ENCODE measurements at places on chromosomes 12 and 14. TPM values are rescaled to one million over a fixed set of nuclear protein-coding genes. Genes with fewer than 3 reads are reported as not detected.
A peak's percentile ranks its signal among the peaks of the same experiment; 100 is the strongest.

Gene SRRM4
- total RNA-seq = not detected

GRCh38 chr14:75381642-75382041, 46.2 kb upstream of the JDP2 start:
- no peaks in the 10 kb centered on the region for H3K27me3 ChIP-seq
- no peaks in the 10 kb centered on the region for H3K4me1 ChIP-seq
- no peaks in the 10 kb centered on the region for H3K36me3 ChIP-seq
- no peak overlapping the region for H3K27ac ChIP-seq
- no peak for DNase-seq

Gene CHD8
- 62.8 TPM for total RNA-seq

GRCh38 chr12:11592484-11592883, 57.0 kb upstream of the ETV6 start:
- no peaks in the 10 kb centered on the region for H3K36me3 ChIP-seq
- H3K4me1 ChIP-seq = no peaks in the 10 kb centered on the region
- no peak overlapping the region for H3K4me3 ChIP-seq
- no peak overlapping the region for H3K27ac ChIP-seq
- no peak for DNase-seq

DNA sequence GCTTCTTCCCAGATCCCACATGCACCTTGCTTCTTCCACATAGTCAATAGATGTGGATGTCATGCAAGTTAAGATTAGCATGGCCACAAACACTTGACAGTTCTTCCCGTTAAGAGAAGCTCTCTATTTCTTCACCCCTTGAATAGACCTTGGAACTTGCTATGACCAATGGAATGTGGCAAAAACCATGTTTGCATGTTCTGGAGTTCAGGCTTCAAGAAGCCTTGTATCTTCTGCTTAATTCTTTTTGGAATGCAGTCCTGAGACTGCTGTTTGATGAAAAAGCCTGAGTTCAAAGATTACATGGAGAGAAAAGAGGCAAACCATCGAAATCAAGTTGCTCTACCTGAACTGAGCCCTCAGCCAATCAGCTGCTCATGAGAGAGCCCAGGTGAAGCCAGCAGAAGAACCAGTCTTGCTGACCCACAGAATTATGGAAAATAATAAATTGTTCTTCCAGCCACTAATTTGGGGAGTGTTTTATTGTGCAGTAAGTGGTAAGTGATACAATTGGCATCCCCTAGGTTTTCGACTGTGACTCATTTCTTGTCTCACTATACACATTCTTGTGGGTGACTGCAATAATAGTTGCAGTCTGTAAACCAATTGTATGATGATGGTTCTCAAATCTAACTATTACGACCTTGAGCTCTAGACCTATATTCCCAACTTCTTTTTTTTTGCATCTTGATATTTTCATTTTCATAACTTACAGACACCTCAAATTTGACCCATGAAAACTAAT, 12.6 kb downstream of the RASSF9 start:
- DNase-seq = no peak
- peaks cover 5% of the 10 kb centered on the region for H3K4me1 ChIP-seq
- H3K27ac ChIP-seq = no peak overlapping the region
- H3K27me3 ChIP-seq = no peaks in the 10 kb centered on the region
- no peaks in the 10 kb centered on the region for H3K36me3 ChIP-seq
- no peak overlapping the region for H3K4me3 ChIP-seq

- no peak overlapping the region for H3K27ac ChIP-seq
- no peaks in the 10 kb centered on the region for H3K27me3 ChIP-seq
- H3K4me3 ChIP-seq = no peak overlapping the region
- H3K4me1 ChIP-seq = peaks cover 21% of the 10 kb centered on the region
- DNase-seq = no peak
These were observed 7.0 kb upstream of the CRACR2A start for GRCh38 chr12:3759878-3760277.

GRCh38 chr12:31019976-31020375, 53.7 kb upstream of the DDX11 start:
- no peak overlapping the region for H3K4me3 ChIP-seq
- H3K4me1 ChIP-seq = no peaks in the 10 kb centered on the region
- no peaks in the 10 kb centered on the region for H3K27me3 ChIP-seq
- H3K36me3 ChIP-seq = no peaks in the 10 kb centered on the region

Gene GALNT16
- total RNA-seq = 0.89 TPM

DNA sequence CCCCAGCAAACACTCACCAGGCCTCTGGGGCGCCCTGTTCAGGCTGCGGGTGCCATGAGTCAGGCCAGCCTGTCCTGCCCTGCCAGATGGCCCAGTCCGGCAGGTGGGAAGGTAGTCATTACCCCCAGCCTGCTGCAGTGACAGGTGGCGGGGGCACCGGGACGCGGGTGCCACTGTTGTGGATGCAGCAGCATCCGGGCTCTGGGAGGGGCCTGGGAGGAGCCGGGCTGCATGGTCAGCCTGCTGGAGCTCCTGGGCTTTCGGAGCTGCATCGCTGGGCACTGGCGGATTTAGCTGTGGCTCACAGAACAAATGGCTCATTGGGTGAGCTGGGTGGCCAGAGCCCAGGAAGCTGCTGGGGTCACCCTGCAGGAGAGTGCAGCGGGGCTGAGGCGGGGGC, 13.5 kb downstream of the CEP170B start:
- no peak for DNase-seq
- H3K27ac ChIP-seq = no peak overlapping the region
- peaks cover 65% of the 10 kb centered on the region for H3K36me3 ChIP-seq
- no peaks in the 10 kb centered on the region for H3K27me3 ChIP-seq
- no peak overlapping the region for H3K4me3 ChIP-seq

GRCh38 chr14:33793398-33794110, 157.3 kb downstream of the EGLN3 start:
- H3K36me3 ChIP-seq = no peaks in the 10 kb centered on the region
- H3K4me1 ChIP-seq = peaks cover 24% of the 10 kb centered on the region
- no peak overlapping the region for H3K4me3 ChIP-seq
- no peak overlapping the region for H3K27ac ChIP-seq

DNA sequence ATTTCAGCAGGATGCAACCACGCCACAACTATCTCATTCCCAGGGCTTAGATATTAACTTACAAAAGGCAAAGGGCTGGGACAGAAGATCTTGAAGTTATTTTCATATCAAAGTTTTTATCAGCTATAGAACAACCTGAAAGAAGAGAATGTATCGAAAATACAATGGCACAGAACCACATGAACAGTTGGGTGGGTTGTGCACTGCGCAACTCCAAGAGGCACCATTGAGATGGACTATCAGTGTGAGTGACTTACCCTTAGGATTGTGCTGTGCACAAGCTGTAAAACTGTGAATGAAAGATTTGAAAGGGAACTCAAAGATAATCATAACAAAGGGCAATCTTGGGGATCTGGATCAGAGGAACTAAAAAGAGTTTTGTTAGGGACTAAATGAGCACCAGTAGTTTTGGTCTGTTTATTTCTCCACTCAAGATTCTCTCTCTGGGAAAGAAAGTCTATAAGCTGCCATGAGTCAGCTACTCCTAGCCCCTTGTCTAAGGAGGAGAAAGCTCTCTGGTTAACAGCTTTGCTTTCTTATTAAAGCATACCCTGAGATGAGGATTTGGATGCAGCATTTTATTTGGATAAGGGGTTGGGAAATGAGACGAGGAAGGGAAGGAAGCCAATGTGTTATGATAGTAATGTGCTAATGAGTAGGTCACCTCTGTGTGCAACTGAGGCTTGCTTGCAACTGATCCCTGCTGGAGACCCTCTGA, 62.2 kb downstream of the TBX5 start:
- no peaks in the 10 kb centered on the region for H3K36me3 ChIP-seq
- no peak for DNase-seq
- no peak overlapping the region for H3K4me3 ChIP-seq
- H3K27me3 ChIP-seq = no peaks in the 10 kb centered on the region
- H3K27ac ChIP-seq = no peak overlapping the region

GRCh38 chr12:124653169-124653931, 85.9 kb upstream of the NCOR2 start:
- no peaks in the 10 kb centered on the region for H3K27me3 ChIP-seq
- H3K27ac ChIP-seq = no peak overlapping the region
- H3K4me3 ChIP-seq = no peak overlapping the region
- DNase-seq = no peak
- peaks cover 17% of the 10 kb centered on the region for H3K4me1 ChIP-seq

GRCh38 chr14:22991852-22992251, 9.5 kb upstream of the AJUBA start:
- peaks cover 12% of the 10 kb centered on the region for H3K4me1 ChIP-seq
- H3K36me3 ChIP-seq = peaks cover 38% of the 10 kb centered on the region
- H3K27me3 ChIP-seq = no peaks in the 10 kb centered on the region
- no peak overlapping the region for H3K4me3 ChIP-seq

- no peak for DNase-seq
- H3K4me1 ChIP-seq = no peaks in the 10 kb centered on the region
- H3K4me3 ChIP-seq = no peak overlapping the region
- no peaks in the 10 kb centered on the region for H3K36me3 ChIP-seq
- H3K27me3 ChIP-seq = no peaks in the 10 kb centered on the region
These were observed 160.5 kb upstream of the RASSF8 start for GRCh38 chr12:25797949-25798348.

DNA sequence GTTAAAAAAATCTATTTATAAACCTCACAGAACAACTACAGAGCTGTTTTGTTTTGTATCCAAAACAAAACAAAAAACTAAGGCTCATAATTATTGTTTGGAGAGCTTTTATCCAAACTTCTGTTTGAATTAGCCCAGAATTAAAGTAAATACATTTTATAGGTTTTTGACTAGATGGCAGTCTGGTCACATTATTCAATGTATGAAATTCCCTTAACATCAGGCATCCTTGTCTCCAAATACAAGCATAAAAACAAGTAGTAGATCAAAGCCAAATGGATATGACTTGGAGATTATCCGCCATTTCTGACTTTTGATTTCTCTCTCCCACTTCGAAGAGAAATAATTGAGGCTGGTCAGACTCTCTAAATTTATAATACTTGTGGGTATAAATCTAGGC, 63.5 kb downstream of the SLC38A1 start:
- H3K27ac ChIP-seq = no peak overlapping the region
- no peak for DNase-seq
- no peaks in the 10 kb centered on the region for H3K27me3 ChIP-seq
- peaks cover 6% of the 10 kb centered on the region for H3K36me3 ChIP-seq

- no peaks in the 10 kb centered on the region for H3K27me3 ChIP-seq
- H3K36me3 ChIP-seq = no peaks in the 10 kb centered on the region
- no peaks in the 10 kb centered on the region for H3K4me1 ChIP-seq
- H3K27ac ChIP-seq = no peak overlapping the region
- H3K4me3 ChIP-seq = no peak overlapping the region
- DNase-seq = no peak
These were observed 56.4 kb upstream of the PZP start for GRCh38 chr12:9264546-9264945.

- no peak overlapping the region for H3K27ac ChIP-seq
- DNase-seq = no peak
- H3K4me3 ChIP-seq = no peak overlapping the region
- H3K27me3 ChIP-seq = no peaks in the 10 kb centered on the region
These were observed 11.8 kb upstream of the NUAK1 start for GRCh38 chr12:106150555-106150954.

Gene HCAR2
- total RNA-seq = 0.58 TPM

GRCh38 chr12:65334521-65334920, 56.0 kb downstream of the MSRB3 start:
- H3K27ac ChIP-seq = no peak overlapping the region
- DNase-seq = peak; percentile 26
- no peaks in the 10 kb centered on the region for H3K4me1 ChIP-seq
- peaks cover 9% of the 10 kb centered on the region for H3K36me3 ChIP-seq

DNA sequence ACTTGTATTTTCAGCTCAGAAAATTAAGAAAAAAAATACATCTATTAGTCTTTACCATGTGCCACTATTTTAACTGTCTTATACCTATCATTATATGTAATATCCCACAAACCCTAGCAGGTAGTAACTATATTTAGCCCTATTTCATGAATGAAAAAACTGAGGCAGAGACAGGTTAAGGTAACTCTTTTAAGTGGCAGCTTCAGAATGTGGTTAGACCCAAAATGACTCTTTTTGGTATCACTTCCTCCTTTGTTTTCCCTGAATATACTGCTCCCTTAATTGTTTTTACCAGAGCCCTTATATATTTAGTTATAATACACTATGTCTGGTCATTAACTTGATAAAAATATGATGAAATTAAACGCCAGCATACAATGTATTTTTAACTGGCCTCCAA, 235.6 kb upstream of the RPL10L start:
- no peak overlapping the region for H3K27ac ChIP-seq
- no peaks in the 10 kb centered on the region for H3K36me3 ChIP-seq
- no peaks in the 10 kb centered on the region for H3K27me3 ChIP-seq
- no peaks in the 10 kb centered on the region for H3K4me1 ChIP-seq
- no peak for DNase-seq

- no peaks in the 10 kb centered on the region for H3K4me1 ChIP-seq
- H3K4me3 ChIP-seq = no peak overlapping the region
- H3K36me3 ChIP-seq = no peaks in the 10 kb centered on the region
- no peak overlapping the region for H3K27ac ChIP-seq
These were observed 26.5 kb upstream of the SPTSSA start for GRCh38 chr14:34488528-34488927.

Gene ITGA7
- 10.3 TPM for total RNA-seq

GRCh38 chr12:24441458-24441857, 492.0 kb upstream of the SOX5 start:
- DNase-seq = no peak
- no peak overlapping the region for H3K4me3 ChIP-seq
- H3K27ac ChIP-seq = no peak overlapping the region
- peaks cover 5% of the 10 kb centered on the region for H3K4me1 ChIP-seq
- H3K27me3 ChIP-seq = no peaks in the 10 kb centered on the region
- H3K36me3 ChIP-seq = no peaks in the 10 kb centered on the region

Gene JAG2
- total RNA-seq = 8.0 TPM

- H3K36me3 ChIP-seq = no peaks in the 10 kb centered on the region
- H3K4me1 ChIP-seq = peaks cover 19% of the 10 kb centered on the region
- peaks cover 22% of the 10 kb centered on the region for H3K27me3 ChIP-seq
- no peak overlapping the region for H3K4me3 ChIP-seq
- DNase-seq = peak; percentile 50
These were observed 18.6 kb upstream of the COL2A1 start for GRCh38 chr12:48022676-48023385.

GRCh38 chr14:33280646-33281045, 342.0 kb downstream of the NPAS3 start:
- DNase-seq = no peak
- no peaks in the 10 kb centered on the region for H3K27me3 ChIP-seq
- H3K4me3 ChIP-seq = no peak overlapping the region
- H3K4me1 ChIP-seq = no peaks in the 10 kb centered on the region

Gene FSCB
- total RNA-seq = not detected

DNA sequence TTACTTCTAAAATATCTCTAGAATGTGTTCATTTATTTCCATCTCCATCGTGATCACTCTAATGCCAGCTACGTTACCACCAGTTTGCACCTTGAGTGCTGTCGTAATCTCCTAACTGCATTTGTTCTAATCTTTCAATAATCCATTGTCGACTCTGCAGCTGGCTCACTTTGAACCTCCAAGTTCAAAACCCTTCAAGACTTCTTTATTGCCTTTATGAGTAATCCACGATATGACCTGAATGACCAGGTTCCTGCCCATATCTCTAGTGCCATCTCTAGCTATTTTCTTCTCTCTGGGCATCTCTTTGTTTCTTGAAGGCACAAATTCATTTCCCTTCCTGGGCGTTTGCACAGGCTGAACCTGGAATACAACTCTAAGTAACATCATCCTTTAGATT, 76.7 kb downstream of the SRGAP1 start:
- no peaks in the 10 kb centered on the region for H3K36me3 ChIP-seq
- peaks cover 31% of the 10 kb centered on the region for H3K4me1 ChIP-seq
- no peak for DNase-seq

GRCh38 chr14:23120541-23121251, 1.6 kb upstream of the CEBPE start:
- peak; percentile 93 for DNase-seq
- peaks cover 23% of the 10 kb centered on the region for H3K27me3 ChIP-seq
- H3K27ac ChIP-seq = peak overlapping the region; percentile 73

Measured in stomach (tissue), 19 donors.